ENCODE measurements at places on chromosomes 16 and 17.

GRCh38 chr17:83143817-83144231 lies 64.4 kb downstream of the METRNL start:
- DNase-seq: no peak

DNA sequence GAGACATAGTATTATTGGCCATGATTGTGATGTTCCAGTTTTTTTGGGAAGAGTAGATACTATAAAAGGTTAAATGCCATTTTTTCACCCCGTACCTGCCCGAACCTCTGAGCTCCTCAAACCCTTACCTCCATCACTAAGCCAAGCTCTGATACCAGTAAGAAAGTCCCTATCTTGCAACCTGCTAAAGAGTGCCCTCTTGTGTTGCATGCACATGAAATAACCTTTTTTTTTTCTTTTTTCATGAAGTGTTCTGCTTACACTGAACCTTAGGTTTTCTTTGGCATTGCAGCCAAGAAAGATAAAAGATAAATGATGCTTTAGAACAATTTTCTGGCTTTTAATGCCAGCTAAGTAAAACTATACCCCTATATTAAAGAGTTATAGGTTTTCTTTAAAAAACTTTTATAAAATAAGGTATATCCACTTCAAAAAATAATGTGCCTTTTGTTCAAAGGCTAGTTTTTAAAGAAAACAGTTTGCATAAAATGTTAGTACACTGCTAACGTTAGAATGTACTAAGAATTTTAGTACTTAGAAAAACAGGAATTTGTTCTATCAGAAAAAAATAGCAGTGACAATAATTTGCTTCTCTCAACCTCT lies 295.3 kb upstream of the PMFBP1 start:
- DNase-seq: peak; percentile 0

DNA sequence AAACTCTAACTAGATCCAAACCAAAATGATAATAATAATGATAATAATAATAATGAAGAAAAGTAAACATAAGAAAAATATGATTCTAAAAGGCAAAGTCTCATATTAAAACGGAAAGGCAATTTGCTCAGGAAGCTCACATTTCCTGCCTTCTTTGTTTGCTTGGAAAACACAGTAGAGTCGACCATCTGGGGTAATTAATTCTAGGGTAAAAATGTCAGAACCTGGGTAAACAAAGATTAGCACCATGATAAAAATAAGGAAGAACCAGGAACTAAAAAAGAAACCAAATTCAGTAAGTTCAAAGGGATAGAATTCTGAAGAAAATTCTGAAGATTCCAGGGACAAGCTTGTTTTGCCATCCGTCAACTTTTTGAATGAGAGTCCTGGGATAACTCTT lies 16.2 kb downstream of the KRABD2 start:
- no peak for DNase-seq

DNA sequence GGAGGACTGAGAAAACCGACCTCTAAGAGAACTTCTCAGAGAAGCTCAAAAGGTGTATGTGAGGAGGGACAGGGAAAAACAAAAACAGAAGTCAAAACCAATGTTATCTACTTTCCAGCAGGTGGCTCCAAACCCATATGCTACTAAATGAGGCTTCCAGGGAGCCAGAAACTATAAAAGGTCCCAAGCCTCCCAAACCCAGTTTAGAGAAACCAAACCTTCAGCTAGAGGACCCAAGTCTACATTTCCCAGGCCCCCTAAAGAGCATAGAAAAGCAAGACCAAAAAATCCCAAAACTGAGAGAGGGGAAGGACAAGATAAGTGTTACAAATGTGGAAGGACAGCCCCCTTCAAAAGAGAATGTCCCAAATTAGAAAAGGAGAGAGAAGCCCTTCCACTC lies 3.7 kb downstream of the HPR start:
- DNase-seq: no peak

- DNase-seq: no peak
Observed at GRCh38 chr17:40461732-40462342, 18.6 kb downstream of the IGFBP4 start.

DNA sequence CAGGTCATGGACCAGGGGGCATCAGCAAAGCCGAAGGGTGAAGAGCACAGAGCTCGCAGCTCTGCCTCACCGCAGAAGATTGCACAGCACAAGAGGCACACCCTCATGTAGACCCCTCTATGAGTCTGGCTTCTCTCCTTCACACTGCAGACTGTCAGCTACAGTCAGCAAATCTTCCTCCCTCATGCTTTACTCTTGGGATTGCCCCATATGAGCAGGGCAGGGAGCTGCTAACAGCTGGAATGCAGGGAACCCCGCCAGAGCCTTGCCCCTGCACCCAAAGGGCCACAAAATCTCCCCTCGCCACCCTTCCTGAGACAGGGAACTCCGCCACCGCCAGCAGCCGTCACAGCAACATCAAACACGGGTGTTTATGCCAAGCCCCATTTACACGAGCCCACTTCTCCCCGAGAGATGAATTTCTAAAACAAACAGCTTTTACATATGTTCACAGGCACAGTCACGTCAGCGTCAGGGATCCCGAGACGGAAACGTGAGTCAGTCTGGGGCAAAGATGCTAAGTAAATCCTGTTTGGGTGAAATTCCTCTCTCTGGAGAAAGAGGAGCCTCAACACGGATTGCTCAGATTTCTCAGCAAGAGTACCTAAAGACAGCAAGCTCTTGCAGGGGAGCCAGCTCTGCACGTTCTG lies 121.9 kb downstream of the CDYL2 start:
- DNase-seq: no peak

GRCh38 chr17:604765-605164 lies 109.9 kb downstream of the VPS53 start:
- DNase-seq: no peak

GRCh38 chr16:80148826-80149225 lies 392.0 kb upstream of the DYNLRB2 start:
- DNase-seq: no peak

DNA sequence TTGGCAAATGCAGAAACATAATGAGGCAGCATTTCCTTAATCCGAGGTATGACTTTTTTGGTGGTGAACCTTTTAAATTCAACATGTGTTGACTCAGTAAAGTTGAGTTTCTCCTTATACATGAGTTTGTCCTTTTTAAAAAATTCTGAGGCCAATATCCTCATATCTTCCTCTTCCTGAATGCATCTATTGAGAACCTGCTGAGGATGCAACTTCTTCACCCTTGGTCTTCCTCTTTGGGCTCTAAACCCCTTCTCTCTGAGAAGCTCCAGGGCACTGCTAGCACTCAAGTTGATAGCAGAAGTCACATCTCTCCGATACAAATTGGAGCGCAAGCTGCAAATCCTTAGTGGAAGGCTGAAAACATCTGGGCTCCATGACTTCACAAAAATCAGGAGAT lies 3.3 kb downstream of the SLFN14 start:
- no peak for DNase-seq

- DNase-seq: no peak
Observed at GRCh38 chr17:27353033-27353460, 59.1 kb downstream of the WSB1 start.

GRCh38 chr16:407253-407652 lies 5.6 kb downstream of the DECR2 start:
- DNase-seq: no peak

DNA sequence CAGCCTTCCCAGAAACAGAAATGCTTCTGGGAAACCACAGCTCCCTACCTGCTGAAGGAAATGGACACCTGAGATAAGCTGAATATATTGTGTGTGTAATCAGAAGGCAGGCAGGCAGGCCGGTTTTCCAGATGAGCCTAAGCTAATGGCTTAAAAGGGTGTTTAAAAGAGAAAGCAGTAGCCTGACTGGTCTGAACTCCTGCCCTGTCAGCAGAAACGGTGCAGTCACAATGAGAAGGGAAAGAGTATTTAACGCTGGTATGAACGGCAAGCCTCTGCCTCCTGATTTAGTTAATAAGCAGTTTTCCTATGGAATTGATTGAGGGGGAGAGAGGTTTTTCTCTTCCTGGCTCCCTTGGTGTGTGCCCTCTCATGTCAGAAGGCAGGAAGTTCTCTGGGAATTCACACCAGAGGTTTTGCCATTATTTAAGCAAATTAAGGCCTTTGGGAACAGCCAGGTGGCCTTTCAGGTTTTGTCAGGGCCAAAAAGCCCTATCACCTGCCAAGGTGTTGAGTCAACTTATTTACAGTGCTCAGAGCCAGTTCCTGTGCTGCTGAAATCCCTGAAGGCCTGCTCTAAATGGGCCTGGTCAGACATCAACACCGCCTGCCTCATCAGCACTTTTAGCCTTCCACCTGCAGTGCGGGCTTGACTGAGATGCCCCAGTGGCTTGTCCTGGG lies 41.6 kb downstream of the CDH1 start:
- no peak for DNase-seq

GRCh38 chr16:4376893-4377572 lies 5.4 kb downstream of the VASN start:
- DNase-seq: no peak

Measured in substantia nigra (tissue), 51 donors.